ENCODE measurements at places on chromosomes 4 and X. TPM values are rescaled to one million over a fixed set of nuclear protein-coding genes. Genes with fewer than 3 reads are reported as not detected.

FGF16 gene
- total RNA-seq, result not detected

IL15 gene
- total RNA-seq, result 15.6 TPM

KIT gene
- total RNA-seq, result not detected

HPGD gene
- 83.9 TPM for total RNA-seq

FAM184B gene
- 0.01 TPM for total RNA-seq

MAGEB1 gene
- not detected for total RNA-seq

DNAAF6 gene
- not detected for total RNA-seq

MAGEE2 gene
- not detected for total RNA-seq

NPFFR2 gene
- total RNA-seq, result not detected

RTL5 gene
- 2.2 TPM for total RNA-seq

HADH gene
- total RNA-seq, result 24.2 TPM

MSN gene
- 294 TPM for total RNA-seq

DDX53 gene
- total RNA-seq, result not detected

SERPINA7 gene
- total RNA-seq, result not detected

FAT4 gene
- 1.4 TPM for total RNA-seq

DCAF4L1 gene
- total RNA-seq, result 0.09 TPM

RAB33B gene
- total RNA-seq, result 2.9 TPM

All from A549 treated with AZD2906 at 1 μM for 4 hours (cell line).